Left cardiac atrium (tissue), 4 donors: ENCODE measurements at places on chromosomes 12 and 14. TPM values are rescaled to one million over a fixed set of nuclear protein-coding genes. Genes with fewer than 3 reads are reported as not detected.

GRCh38 chr14:92513204-92513965, at the start of gene RIN3:
Gene RIN3, plus strand, starts transcription at chr14:92513781. Its CDS starts 152 bp downstream, at chr14:92513933.
- peak; percentile 69 for DNase-seq

DNA sequence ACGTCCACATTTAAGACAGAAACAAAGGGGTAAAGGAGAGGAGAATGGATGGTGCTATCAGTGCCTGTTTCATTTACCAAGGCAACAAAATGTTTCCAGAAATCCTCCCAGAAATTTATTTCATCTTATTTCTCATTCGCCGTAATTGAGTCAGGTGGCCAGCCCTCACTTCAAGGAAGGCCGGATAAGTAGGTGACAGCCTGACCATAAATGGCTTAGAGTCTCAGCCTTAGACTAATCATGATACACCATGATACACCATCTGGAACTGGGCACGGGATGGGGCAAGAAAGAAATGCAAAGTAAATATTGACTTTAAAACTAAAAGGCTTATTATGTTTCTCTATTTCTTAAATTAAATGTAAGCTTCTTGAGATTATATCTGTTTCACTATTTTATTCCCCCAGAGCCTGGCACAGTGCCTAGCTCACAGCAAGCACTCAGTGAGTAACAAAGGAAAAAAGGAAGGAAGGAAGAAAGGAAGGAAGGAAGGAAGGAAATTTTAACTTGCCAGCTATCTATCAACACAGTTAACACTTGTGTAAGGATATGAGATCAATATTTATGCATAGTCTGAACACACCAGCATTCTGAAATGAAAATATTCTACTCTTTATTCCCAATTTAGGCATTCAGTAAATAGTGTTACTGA, 106.1 kb upstream of the FSCB start:
- DNase-seq: no peak

DNA sequence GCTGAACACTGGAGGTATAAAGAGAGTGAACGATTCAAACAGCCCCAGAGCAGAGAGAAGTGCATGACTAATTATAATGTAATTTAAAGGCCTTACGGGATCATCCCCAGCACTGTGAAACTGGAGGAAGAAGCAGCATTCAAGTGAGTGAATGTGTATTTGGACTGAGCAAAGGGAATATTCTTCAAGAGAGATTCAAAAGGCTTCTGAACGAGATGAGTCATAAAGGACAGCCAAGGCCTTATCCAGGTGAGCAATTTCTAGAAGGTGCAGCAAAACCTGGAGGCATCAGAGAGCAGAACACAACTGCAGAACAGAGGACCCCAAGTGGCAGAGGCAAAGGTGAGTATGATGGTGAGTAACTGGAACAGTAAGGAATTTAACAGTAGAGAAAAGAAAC, 127.2 kb downstream of the BCAT1 start:
- no peak for DNase-seq

The SMIM41 gene
- 0.27 TPM for total RNA-seq

The C14orf132 gene
- 2.9 TPM for total RNA-seq
